ENCODE measurements at places on chromosomes 2 and 18. TPM values are rescaled to one million over a fixed set of nuclear protein-coding genes. Genes with fewer than 3 reads are reported as not detected.

Gene SCN7A
- total RNA-seq: 67.6 TPM

Gene PTCD3
- 85.1 TPM for total RNA-seq

Gene SLC23A3
- not detected for total RNA-seq

Gene FRZB
- total RNA-seq: 8.5 TPM

Gene CHST10
- total RNA-seq: 10.9 TPM

Gene MROH2A
- not detected for total RNA-seq

GRCh38 chr2:142280831-142281230, 150.0 kb upstream of the LRP1B start:
- no peak overlapping the region for H3K4me3 ChIP-seq
- no peaks in the 10 kb centered on the region for H3K4me1 ChIP-seq
- H3K27ac ChIP-seq: no peak overlapping the region
- H3K36me3 ChIP-seq: no peaks in the 10 kb centered on the region

GRCh38 chr2:240655931-240656886, 26.5 kb downstream of the AQP12B start:
- no peak for ATAC-seq
- H3K27ac ChIP-seq: no peak overlapping the region
- H3K36me3 ChIP-seq: no peaks in the 10 kb centered on the region

GRCh38 chr2:20433946-20434553, 12.8 kb upstream of the RHOB start:
- no peak overlapping the region for H3K27ac ChIP-seq
- H3K27me3 ChIP-seq: no peaks in the 10 kb centered on the region
- H3K4me3 ChIP-seq: no peak overlapping the region
- ATAC-seq: no peak
- H3K4me1 ChIP-seq: peaks cover 6% of the 10 kb centered on the region

- peaks cover 6% of the 10 kb centered on the region for H3K27me3 ChIP-seq
- H3K27ac ChIP-seq: no peak overlapping the region
- no peaks in the 10 kb centered on the region for H3K36me3 ChIP-seq
- peak overlapping the region; percentile 5 for H3K4me3 ChIP-seq
Measured at GRCh38 chr18:4106407-4107033, 348.6 kb downstream of the DLGAP1 start.

DNA sequence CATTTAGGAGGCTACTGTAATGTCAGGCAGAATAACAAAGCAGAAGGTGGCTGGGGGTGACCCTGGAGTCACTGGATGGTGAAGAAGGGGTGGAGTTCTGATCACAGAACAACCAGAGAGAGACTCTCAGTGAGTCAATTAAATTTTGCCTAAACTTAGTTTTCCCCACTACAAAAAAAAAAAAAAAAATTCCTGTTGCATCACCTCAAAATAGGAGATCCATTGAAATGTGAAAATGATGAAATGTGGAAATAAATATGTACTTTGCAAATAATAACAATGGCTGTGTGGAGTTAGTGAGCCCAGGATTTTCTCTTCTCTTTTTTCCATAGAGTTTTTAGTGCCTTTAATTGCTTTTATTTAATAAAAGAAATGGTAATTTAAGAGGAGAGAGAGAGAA, 165.5 kb downstream of the GFPT1 start:
- no peaks in the 10 kb centered on the region for H3K36me3 ChIP-seq
- H3K4me1 ChIP-seq: peaks cover 15% of the 10 kb centered on the region
- peak; percentile 29 for ATAC-seq
- no peaks in the 10 kb centered on the region for H3K27me3 ChIP-seq
- no peak overlapping the region for H3K4me3 ChIP-seq
